ENCODE measurements at places on chromosomes 13 and 19. TPM values are rescaled to one million over a fixed set of nuclear protein-coding genes. Genes with fewer than 3 reads are reported as not detected.

The RGL3 gene
- total RNA-seq: 2.1 TPM

The TNFRSF19 gene
- 0.17 TPM for total RNA-seq

- DNase-seq: peak; percentile 94
Measured at GRCh38 chr19:18514800-18515682, 6.8 kb downstream of the ELL start.

DNA sequence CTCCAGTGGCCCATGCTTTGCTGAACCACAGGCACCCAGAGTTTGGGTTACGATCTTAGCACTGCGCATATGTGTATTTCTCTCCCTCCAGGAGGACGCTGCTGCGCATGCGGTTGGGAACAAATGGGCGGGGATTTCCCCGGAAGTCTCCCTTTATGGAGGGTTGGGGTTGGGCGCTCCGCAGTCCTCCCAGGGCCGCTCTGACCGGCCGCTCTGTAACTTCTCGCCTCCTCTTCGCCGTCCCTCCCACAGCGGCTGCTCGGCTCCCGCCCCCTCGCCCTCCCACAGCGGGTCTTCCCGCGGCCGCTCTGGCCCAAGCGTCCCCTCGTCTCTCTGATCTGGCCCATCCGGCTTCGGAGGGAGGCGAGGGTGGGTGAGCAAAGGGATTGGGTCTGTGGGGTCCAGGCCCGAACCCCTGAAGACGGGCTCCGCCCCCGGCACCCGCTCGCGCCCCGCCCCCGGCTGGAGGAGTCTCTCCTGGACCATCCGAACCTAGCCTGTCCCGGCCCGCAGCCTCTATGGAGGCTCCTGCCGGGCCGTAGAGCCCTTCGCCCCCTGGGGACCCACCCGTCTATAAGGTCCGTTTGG lies at the start of gene MEGF8:
MEGF8 (plus strand) TSS at position 328 of the 588 bp plus-strand sequence. CDS start 609 bp downstream, outside the sequence.
- peak; percentile 99 for DNase-seq

DNA sequence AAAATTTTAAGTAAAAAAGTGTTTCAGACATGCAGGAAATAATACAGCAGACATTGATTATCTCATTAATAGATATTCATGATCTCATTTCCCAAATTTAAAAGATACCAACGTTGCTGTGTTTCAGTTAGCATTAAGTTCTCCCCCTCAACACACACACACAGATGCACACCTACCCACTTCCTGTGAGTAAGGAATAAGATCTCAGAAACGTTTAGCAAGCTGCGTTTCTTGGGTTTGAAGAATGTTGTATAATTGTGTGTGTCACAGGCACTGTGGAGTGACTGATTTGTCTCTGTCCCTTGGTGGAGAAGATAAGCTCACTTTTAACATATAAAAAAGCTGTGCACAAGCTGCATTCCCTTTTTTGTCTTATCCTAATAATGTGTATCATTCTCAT lies 196.8 kb downstream of the PDS5B start:
- no peak for DNase-seq

DNA sequence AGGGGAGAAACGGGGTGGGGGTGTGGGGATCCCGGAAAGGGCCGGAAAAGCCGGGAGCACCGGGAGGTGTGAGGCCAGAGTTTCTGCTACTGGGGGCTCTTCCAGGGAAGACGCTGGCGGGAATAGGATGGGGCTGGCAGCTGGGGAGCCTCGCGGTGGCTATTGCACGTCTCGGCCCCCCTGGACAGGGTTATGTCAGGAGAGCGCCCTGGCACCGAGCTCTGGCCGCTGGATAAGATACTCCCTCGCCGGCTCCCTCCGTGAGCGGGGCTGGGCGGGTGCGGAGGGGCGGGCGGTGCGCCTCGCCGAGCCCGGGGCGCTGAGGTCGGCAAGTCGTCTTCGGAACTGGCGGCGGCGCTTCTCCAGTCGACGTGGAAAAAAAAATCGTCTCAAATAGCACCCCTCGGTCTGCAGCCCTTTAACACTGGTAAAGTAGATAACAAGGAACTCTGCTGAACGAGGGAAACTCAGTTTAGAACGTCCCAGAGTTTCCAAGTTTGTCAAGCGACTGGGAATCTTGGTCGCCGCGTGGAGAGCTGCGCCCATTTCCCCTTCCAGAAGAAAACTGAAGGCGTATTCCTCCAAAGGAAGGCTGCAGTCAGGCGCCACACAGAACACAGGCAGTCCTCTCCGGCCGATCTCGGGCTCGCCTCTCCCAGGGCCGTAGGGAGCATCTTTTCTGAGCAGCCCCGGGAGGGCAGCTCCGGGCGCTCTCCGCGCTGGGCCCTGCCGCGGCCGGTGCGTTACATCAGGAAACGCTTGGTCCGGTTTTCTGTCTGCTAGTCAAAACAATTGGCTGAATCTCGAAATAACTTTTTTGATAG lies 115.1 kb downstream of the KCNRG start:
- DNase-seq: peak; percentile 51

GRCh38 chr13:110924639-110924934 lies 9.7 kb upstream of the ANKRD10 start:
- no peak for DNase-seq

DNA sequence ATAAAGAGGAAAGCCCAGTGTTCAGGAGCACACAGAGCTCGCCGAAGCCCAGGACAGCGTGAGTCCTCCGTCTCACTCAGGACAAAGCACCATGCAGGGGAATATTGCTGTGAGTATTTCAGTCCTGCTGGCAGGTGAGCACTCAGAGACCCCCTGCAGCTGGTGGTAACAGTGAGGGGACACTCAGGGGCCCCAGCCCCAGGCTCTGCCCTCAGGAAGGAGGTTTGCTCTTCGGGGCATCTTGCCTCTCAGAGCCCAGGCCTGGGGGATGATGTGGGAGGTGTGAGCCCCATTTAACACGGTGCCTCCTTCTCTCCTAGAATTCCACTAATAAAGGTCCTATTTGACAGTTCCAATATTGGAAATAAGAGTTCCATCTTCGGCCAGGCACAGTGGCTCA lies 14.8 kb downstream of the LILRA1 start:
- DNase-seq: no peak
